ENCODE measurements at places on chromosomes 1 and 21.

GRCh38 chr1:117061986-117062415, 1.9 kb downstream of the TTF2 start:
- DNase-seq = no peak

DNA sequence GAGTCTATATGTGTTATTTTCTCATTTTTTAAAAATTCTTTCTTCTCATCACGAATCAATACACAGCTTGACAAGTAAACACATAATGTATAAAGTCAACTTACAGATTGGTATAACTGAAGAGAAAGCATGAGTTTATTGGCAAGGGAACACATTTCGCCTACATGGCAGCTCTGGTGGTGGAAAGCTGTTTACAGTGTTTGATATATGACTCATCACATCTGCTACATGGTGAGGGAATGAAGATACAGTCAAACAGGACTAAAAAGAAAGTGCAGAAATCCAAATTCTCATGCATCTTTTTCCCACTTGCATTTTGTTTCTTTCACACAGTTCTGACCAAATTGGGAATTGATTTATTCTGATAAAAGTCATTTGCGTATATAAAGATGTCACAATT, 122.2 kb upstream of the ADGRL4 start:
- DNase-seq = no peak

GRCh38 chr1:207754974-207755700, 3.3 kb downstream of the CD46 start:
- no peak for DNase-seq

GRCh38 chr1:190491404-190491803, 13.7 kb upstream of the BRINP3 start:
- DNase-seq = no peak

- DNase-seq = no peak
Observed at GRCh38 chr1:186213225-186213607, 161.8 kb downstream of the TPR start.

DNA sequence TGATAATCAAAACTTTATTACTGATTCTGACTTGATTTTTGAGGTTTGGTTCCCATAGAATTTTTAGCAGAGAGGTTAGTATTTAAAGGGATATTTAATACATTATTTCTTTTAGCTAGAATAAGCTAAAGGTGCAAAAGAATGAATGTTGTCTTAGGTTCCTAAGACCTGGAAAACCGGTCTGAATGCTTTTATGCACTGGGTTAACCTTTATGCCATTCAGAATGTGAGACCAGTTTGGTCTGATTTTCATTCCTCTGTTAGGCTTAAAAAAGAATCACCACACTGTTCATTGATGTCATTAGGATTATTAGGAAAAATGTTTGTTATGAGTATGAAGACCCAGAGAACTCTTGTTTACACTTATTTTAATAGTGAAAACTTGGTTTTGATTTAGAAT, 30.1 kb downstream of the RAP1A start:
- no peak for DNase-seq

- DNase-seq = no peak
Observed at GRCh38 chr1:87528754-87529517, 200.3 kb downstream of the LMO4 start.

- no peak for DNase-seq
Observed at GRCh38 chr1:56520016-56520601, 59.3 kb downstream of the PLPP3 start.

DNA sequence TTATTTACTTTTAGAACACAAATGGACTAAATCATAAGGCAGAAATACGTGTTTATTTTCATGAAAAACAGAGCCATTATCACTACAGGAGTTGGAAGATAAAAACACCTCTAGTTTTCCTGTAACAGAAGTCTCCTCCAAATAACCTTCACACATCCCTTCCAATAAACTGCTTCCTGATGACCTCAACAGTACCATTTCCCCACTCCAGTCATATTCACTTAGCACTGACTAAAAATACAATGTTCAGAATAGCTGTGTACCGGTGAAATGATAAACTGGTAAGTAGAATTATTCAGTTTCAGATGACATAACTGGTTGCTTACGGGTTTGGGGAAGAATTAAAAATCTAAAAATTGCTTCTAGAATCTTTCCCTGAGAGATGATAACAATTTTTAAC, 137.9 kb downstream of the DENND1B start:
- DNase-seq = no peak

DNA sequence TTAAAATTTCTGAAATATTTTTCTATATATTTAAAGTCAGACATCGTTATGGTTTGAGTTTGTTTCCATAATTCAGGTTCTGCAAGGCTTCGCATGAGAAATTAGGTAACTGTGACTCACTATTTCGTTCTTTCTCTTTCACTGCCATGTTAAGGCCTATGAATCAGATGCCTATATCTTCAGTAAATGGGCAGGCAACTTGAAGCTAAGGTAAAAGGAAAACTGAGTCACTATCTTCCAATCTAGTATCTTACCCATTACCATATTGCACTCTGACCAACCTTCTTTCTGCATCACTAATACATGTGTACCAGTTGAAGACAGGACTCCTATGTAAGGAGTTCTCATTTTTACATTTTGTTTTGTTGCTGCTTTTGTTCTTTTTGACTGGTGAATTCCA, 37.8 kb downstream of the PYHIN1 start:
- DNase-seq = no peak

DNA sequence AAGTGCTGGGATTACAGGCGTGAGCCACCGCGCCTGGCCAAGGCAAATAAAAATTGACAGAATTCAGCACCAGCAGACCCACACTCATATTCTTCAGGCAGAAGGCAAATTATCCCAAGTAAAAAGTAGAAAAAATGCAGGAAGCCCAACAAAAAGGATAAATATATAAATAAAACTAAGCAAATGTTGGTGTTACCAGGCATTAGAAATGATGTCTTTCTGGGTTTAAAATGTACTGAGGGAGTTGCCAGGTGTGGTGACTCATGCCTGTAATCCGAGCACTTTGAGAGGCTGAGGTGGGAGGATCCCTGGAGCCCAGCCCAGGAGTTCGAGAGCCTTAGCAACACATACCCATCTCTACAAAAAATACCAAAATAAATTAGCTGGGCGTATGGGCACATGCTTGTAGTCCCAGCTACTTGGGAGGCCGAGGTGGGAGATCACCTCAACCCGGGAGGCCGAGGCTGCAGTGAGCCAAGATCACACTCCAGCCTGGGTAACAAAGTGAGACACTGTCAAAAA, 6.3 kb downstream of the INTS11 start:
- no peak for DNase-seq

GRCh38 chr21:39430457-39430856, 15.1 kb downstream of the LCA5L start:
- no peak for DNase-seq

- peak; percentile 59 for DNase-seq
Observed at GRCh38 chr1:247448107-247448791, 9.7 kb downstream of the OR2B11 start.

GRCh38 chr1:175195798-175196197, 3.2 kb upstream of the KIAA0040 start:
- DNase-seq = no peak

- DNase-seq = no peak
Observed at GRCh38 chr1:160702100-160702499, 9.5 kb downstream of the CD48 start.

- DNase-seq = peak; percentile 47
Observed at GRCh38 chr1:156379420-156380165, 10.6 kb downstream of the RHBG start.

- DNase-seq = no peak
Observed at GRCh38 chr1:204711947-204712701, 26.6 kb upstream of the LRRN2 start.
